ENCODE measurements at places on chromosomes 4 and X.

DNA sequence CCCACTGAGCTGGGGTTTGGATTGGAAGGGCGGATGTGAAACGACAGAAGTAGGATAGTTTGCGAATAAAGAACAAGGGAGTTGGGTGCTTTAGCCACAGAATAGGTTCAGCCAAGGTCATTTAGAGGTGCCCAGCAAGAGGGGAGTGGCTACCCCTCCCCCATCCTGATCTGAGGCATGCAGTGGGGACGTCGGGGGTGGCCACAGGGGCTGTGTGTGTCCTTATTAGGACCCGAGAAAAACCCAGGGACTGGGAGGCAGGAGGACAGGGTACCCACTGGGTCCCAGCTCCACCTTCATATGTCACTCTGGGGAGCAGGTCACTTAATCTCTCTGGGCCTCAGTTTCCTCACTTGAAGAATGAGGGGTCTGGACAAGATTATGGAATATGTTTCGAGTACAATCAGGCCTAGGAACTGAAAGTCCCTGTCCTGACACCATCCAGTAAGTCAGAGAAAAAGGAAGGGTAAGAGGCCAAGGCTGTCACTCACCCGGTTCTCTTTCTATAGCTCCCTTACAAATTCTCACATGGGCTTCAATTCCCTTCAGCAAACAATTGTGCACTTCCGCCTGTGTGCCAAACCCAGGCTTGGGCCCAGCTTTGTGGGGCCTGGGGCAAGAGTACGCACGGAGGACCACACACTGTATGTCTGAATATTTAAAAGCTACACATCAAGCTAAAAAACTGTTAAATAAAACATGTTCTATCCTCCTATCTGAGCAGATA lies 4.2 kb upstream of the NYX start:
- DNase-seq = no peak

DNA sequence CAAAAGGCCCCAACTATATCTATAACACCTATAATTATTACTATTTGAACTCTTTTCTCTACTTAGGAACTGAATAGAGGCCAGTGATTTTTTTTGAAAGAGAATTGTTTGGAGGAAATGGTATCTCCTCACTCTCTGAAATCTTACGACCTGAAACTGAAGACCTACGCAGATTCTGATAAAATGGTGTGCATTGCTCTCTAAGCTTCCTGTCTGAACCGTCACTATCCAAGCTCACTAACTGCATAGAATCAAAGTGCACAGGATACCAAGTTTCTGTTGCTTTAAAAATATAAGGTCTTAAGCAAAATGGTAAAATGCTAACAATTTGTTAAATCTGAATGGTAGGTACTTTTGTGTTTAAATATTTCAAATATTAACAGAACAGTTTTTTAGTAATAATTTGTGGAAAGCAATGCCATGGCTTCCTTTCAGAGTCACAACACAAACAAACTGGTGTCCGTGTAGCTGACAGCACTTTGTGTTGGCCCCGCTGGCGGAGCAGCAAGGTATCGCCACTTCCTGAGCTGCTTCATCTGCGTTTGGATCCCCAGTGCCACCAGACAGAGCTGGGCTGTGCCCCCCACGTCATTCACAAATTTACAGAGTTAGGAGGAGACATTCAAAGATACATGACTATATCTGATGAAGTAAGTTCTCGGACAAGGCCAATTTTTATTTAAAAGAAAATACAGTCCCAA lies 313.9 kb downstream of the FBXW7 start:
- no peak for DNase-seq

- no peak for DNase-seq
These were observed 10.3 kb downstream of the LAP3 start for GRCh38 chr4:17587094-17587822.

- DNase-seq = no peak
These were observed 2.6 kb upstream of the KIAA0232 start for GRCh38 chr4:6779667-6780565.

DNA sequence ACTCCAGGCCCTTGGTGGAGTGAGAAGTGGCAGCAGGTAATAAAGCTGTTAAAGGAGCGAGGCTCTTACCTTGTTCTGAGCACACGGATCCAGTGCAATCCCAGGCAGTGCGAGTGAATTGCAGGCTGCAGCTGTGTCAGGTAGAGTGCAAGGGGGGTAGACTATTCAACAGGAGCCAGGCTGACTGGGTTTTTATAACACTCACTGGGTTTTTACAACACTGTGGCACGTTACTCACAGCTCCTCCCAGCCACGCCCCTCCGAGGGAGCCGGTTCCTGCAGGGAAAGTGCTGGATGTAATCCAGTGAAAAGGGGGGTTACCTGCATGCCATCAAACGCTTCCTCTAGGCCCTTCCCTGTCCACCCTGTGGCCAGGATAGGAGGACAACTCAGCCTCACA lies 358 bp downstream of the FGFBP1 start:
- no peak for DNase-seq

- no peak for DNase-seq
These were observed 29.9 kb downstream of the NELFA start for GRCh38 chr4:1978741-1979476.

DNA sequence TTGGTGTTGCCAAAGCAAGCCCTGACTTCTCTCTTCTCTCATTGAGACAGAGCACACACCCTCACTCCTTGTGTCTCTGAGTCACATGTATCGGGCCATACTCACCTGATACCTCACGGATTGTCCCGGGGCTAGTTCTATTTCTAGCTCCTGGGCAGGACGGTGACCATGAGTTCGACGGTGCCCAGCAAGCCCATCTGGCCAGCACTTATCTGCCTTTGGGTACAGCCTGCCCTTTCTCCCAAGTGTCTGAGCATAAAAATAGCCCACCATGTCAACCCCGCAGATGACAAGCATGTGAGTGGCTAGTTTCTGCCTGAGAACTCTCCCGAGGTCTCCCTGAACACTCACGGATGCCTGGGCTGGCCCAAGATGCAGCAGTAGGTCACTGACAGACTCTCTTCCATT lies 158.5 kb downstream of the DHRSX start:
- DNase-seq = no peak

DNA sequence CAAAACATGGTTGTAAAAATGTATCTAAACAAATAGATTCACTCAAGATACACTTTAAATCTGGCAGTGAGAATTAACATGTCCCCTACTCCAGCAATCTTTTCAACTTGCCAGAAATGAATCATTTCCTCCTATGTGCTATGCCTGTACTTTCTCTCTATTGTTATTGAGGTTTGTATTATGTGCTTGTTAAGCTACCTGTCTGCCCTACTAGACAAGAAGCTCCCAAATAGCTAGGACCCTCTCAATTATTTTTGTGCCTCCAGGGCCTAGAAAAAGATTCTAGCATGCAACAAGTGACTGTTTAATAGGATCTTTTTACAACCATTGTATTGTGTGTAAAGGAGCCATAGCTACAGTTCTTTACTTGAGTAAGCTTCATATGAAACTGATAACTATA lies 3.5 kb upstream of the SAP30 start:
- peak; percentile 2 for DNase-seq

DNA sequence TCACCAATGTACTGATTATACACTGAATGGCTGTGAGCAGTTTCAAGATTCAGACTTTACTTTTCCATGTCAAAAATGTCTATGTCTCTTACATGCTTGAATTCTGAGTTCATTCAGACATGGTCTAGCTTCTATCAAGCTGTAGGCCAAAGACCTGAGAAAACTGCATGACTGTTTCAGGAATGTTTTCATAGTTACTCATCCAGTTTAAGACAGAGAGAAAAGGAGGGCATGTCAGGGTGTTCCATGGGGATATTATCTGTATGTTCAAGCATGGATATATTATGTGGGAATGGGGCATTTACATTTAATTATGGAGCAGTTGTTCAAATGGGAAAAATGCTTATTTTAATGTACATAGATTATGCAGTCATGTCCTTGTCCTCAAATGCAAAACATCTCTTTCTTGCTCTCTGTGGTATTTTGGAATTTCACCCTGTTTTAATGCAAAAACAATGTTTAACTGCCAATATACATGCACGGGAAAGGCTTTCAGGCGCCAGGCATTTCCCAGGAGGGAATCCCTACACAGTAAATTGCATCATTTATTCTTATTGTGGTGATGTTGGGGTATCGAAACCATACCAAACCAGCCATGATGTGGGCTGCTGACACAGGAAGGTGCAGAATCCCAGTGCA lies 429.1 kb upstream of the INTU start:
- peak; percentile 88 for DNase-seq

- no peak for DNase-seq
These were observed 213.5 kb downstream of the VEGFC start for GRCh38 chr4:176579226-176579625.

DNA sequence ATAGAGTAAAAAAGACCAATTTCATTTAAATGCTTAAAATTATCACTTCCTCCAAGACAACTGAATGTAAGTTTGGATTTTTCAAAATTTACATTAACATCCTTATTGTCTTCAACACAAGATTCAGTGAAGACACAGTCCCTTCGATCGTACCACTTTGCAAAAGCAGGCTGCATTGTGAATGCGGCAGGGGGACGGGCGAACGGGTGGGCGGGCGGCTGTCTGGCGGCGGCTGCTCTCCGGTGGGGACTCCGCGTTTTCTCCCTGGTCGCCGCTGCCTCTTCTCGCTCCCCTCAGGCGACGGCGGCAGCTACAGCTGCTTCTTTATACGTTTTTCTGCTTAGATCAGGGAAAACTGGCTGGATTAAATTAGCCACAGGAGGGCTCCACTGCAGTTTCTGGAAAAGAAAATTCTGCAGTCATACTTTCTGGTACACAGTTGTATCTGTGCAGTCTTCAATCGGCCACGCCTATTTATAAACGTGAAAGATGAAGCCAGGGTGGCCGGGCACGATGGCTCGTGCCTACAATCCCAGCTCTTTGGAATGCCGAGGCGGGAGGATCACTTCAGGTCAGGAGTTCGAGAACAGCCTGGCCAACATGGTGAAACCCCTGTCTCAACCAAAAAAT lies 33.9 kb upstream of the HPF1 start:
- peak; percentile 73 for DNase-seq

GRCh38 chr4:16772366-16772850 lies 126.0 kb downstream of the LDB2 start:
- DNase-seq = peak; percentile 79

GRCh38 chrX:19889582-19890342 lies 2.4 kb upstream of the SH3KBP1 start:
- peak; percentile 77 for DNase-seq

GRCh38 chr4:163554870-163555465 lies 60.5 kb downstream of the TMA16 start:
- DNase-seq = peak; percentile 18

- DNase-seq = no peak
These were observed 648.6 kb upstream of the AGA start for GRCh38 chr4:178090640-178091411.

DNA sequence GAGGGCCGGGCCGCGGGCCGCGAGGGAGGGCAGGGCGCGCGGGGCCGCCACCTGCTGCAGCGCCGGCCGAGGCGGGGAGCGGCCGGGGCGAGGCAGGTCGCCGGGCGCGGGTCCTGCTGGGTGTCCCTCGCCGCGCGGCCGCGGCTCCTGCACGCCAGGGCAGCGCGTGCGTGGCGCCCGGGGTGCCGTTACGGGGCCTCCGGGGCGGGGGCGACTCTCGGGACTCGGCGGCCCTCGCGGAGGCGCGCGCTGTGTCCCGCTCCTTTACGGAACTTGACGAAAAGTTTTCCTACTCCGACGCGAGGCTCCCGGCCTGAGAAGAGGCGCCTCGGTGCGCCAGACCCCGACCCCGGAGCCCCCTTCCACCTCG lies 329 bp downstream of the TBC1D14 start:
- no peak for DNase-seq

DNA sequence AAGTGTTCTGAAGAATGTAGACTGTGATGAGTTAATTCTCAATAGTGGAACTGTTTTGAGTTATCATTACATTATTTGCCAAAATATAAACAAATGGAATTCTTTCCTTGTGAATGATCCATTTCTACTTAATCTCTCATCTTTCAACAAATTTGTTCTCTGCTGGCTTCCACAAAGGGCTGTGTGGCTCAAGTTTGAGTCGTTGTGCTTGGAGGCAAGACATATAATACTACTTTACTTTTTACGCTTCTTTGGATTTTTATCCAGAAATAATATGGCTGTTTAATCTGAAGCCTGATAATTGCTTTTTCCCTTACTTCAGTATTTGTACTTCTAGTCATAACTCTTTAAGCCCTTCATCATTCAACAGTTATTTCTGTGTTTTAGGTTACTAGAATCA lies 169.5 kb downstream of the ARHGAP10 start:
- DNase-seq = peak; percentile 41

DNA sequence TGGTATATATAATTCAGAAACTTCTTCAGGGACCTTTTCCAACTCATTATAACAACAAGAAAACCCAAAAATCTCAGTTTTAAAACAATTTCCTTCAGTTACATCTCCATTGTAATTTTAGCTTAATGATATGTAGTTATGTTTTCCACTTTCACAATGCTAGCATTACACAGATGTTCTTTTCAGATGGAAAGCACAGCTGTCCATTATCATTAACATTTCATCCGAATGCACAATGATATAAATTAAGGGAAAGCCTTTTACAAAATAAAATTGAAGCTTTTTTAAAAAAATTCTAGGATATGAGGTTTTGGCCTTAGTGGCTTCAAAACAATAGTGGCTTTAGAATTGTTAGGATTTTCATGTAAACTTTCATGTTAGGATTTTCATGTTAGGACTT lies 389.2 kb downstream of the ADAM29 start:
- no peak for DNase-seq

DNA sequence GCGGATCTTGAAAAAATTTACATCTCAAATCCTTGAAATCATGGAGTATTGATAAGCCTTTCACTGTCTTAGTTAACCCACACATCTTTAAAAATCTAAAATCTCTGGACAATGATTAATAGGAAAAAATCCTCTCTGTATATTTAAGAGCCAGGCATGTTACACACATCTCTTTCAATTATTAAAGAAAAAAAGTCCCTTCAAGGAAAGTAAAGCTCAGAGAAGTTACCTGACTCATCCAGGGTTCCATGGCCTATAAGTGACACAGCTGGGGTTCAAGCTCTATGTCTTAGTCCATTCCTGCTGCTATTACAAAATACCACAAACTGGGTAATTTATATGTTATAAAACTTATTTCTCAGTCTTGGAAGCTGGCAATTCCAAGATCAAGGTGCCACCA lies 14.2 kb upstream of the FGF16 start:
- no peak for DNase-seq

DNA sequence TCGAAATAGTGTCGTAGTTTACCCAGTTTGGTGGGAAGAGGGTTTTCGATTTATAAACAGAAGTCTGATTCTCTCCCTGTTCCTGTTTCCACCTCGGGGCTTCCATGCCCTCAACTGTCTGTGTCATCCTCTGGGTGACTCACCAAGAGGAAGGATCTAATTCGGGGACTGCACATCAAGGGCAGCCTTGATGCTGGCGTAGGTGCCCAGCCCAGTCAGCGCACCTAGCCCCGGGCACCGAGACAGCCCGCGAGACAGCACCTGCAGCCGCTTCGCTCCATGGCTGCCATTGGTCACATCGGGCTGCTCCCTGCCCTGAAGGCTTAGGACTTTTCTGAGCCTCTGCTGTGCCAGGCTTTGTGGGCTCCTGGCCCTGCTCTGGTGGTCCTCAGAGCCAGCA lies 7.7 kb downstream of the ABCD1 start:
- DNase-seq = no peak

Data from fibroblast of skin of right quadriceps (primary cell).